CD8-positive, alpha-beta T cell (primary cell): ENCODE measurements at places on chromosomes 3 and 15.
A peak's percentile ranks its signal among the peaks of the same experiment; 100 is the strongest.

DNA sequence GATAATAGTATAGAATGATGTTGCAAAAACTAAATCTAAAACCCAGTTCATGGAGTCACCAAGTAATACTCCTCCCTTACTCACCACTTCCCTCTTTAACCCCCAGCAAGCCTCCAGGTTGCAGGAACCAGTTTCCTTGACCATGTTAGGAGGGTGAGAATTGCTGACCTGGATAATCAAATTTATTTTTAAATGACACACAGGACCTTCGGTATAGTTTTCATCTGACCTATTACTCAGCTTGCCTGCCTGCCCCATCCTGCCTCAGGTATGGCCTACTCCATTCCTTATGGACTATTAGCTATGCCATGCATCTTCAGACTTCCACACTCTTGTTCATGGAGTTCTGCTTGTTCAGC lies 883 bp downstream of the RTP4 start:
- DNase-seq, result no peak

- DNase-seq, result no peak
Measured at GRCh38 chr3:134608771-134609435, 41.9 kb downstream of the KY start.

DNA sequence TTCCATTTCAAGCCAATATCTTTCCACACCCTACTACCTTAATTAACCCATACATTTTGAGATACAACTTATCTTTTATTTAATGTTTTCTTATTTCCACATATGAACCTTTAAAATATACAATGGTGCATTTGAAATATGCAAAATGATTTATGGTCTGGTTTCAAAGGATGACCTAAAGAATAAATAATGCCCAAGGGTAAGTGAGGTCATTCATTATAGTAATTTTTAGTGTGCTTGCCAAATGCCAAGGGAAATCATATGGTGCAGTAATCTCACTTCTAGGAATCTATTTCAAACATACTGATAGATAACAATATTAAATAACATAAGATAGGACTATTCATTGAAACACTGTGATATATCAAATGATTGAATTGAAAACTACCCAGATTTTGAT lies 1055.4 kb downstream of the AGBL1 start:
- DNase-seq, result no peak

- no peak for DNase-seq
Measured at GRCh38 chr15:80210611-80211573, 41.1 kb downstream of the CTXND1 start.

GRCh38 chr3:176431038-176431418 lies 766.3 kb downstream of the TBL1XR1 start:
- DNase-seq, result no peak

- no peak for DNase-seq
Measured at GRCh38 chr15:70054366-70054765, 43.4 kb downstream of the TLE3 start.

DNA sequence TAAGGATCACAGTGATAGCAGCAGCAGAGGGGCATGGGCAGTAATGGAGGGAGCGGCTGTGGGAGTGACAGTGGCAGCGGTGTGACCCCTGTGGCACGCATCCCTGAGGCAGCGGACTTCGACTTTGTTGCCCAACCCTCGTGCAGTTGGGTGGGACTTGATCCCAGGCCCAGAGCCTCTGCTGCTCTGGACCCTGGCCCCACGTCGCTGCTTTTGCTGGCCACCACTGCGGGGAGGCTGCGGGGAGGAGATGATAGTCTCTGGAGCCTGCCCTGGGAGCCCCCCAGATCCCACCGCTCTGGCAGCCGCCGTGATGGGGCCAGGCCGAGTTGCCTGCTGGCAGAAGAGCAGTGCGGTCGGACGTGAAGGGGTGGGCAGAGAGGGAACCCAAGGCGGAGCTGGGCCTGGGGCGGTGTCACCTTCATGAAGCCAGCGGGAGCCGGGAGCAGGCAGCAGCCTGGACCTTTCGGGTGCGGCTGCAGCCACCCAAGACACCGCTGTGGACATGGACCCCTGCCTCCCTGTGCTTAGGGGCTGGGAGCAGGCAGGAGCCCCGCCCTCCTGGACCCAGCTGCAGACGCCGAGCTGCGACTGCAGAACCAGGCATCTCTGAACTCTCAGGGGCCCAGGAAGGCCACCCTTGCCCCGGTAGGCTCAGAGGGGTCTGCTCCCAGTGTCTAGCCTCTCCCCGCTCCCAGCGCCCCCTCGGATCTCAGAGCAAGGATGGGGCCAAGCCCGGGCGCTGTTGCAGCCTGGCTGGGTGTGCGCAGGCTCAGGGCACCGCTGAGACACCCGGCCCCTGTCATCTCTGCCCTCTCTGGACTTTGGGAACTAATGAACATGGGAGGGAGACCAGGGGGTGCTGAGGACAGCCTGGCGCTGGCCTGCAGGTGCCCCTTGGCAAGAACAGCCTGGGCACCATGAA lies 38.3 kb downstream of the COMMD2 start:
- DNase-seq, result no peak

DNA sequence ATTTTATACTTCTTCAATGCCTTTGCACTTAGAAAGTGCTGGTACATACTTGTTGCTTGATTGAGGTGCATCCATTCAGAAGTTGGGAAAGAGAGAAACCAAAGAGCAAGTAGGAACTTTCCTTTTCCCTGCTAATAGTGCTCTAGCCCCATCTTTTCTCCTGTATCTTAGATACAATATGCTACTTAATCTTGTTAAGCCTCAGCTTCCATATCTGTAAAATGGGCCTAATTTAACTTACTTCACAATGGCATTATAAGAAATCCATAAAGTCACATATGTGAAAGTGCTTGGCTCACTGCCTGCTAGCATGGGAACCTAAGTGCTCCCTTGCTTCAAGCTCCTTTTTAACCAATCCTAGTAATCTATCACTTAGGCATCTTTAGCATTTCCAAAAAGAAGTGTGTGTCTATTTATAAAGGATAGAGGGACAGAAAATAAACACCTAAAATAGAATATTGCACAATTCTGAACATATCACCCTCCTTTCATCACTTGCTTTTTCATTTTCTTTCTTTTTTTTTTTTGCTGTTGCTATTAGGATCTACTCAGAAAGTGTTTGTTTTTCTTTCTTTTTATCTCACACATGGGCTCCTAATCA lies 28.1 kb downstream of the KCNAB1 start:
- DNase-seq, result no peak

DNA sequence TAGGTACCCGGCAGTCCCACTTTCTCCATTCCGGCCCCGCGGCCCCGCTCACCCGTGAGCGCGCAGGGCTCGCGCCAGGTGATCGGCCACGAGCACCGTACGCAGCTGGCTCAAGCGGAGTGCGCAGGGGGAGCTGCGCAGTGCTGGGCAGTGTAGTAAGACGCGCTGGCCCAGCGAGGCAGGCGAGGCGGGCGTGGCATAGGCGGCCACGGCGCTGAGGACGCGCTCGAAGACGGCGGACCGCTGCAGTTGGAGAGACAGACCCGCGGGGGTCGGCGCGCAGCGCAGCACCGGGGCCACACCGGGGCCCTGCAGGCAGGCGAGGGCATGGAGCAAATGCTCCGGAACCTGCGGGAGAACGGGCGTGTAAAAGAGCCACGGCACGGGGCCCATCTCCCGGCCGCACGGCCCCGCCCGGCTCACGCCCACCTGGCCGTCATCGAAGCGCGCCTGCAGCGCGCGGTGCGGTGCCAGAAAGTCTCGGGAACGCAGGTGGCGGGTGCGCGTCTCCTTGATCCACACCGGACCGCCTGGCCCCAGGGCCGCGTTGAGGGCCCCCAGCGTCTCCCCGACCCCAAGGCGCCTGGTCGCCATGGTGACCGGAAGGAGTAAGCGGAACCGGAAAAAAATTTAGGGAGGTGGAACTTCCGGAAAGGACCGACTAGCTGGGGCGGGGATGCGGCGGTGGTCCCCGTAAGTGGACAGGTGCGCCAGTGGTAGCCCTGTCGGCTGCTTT lies at the start of gene DALRD3:
DALRD3 (minus strand) TSS at position 610 of the 736 bp plus-strand sequence; CDS start at position 594, 16 bp downstream.
- peak; percentile 43 for DNase-seq

GRCh38 chr3:149808209-149808829 lies 4.7 kb upstream of the RNF13 start:
- peak; percentile 50 for DNase-seq

- no peak for DNase-seq
Measured at GRCh38 chr3:131744765-131745164, 242.0 kb upstream of the MRPL3 start.

DNA sequence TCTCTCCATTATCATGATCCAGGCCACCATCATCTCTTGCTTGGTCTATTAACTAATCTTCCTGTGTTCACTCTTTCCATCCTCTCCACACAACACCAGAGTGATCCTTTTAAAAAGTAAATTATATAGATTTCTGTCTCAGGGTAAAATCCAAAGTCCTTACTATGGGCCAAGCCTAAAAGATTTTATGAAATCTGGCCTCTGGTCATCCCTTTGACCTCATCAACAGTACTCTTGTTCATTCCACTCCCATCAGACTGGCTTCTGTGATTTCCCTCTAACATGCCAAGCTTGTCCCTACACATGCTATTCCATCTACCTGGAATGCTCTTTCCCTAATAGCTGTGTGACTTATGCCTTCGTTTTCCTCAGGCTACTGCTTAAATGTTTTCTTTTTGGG lies 8.3 kb upstream of the TIPARP start:
- DNase-seq, result no peak

DNA sequence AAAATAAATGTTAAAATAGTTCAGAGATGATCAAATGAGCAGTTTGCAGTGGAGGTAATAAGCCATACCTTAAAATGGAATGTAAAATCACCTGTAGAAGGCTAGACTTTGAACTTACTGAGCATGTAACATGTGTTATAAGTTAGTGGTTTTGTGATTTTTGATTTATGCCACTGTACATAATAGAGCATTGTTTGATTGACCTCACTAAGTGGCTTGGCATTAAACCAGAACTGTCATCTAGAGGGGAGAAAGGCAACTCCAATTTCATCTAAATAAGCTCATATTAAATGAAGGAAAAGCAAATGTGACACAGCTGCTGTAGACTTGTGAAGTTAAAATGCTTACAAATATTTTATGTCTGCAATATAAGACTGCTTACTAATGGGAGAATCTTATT lies 387.9 kb downstream of the ZIC1 start:
- DNase-seq, result no peak

DNA sequence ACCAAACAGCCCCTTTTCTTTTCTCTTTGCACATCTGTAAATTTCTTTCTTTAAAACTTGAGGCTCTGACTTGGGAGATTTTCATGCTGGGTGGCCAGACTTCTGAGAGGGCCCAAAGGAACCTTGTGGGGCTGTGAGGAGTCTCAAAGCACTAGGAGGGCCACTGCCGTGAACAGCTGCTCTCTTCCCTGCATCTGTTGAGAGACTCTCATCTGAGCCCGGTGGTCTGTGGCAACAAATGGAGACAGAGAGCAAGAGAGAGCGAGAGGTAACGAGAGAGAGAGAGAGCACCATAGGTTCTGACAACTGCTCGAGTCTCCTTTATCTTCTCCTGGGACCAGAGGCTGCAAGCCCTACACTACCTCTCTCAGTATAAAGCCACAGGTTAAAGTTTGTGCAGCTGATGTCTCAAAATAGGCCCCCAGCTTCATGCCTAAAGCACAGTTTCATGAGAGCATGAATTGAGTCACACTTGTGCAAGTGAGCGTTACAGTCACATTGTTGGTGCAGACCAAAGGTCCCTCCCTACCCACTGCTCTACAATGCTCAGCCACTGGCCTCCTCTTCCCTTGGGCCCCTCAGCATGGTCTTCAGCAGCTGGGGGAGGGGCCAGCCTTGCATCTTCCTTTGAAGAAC lies 60.7 kb downstream of the ZNF621 start:
- DNase-seq, result no peak

GRCh38 chr3:57688291-57688690 lies 4.6 kb downstream of the DENND6A start:
- no peak for DNase-seq

DNA sequence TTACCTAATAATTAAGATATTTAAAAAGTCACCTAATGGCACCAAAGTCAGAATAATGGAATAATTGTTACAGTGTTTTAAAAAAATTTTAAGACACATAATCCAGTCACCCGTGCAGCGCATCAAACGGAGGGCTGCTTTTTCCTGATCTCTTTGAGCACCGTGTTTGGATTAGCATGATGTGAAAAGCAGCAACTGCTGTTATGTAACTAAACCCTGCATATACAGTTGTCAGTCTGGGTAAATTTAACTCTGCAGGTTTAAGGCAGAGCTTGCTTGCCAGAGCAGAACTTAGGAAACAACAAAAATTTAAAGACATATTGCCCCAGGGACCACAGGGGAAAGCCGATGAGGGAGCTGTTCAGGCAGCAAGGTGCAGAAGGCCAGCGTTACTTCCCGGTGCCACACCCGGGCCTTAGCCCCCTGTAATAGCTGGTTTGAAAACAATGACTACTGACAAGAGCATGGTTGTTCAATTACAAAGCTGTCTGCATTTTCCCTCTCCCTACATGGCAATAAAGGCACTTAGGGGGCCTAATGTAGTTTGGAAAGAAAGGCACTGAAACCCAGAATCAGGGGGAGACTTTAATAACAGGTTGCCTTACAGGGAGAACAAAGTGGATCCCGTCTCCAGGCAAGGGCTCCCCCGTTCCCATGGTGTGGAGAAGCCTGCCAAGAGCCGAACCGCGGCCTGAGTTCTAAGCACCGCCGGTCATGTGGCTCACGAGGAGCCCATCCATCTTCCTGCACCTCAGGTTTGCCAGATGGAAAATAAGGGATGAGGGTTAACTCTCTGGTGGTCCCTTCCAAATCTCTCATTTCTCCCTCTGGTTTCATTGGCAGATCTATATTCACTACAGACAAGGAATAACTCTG lies 32.2 kb downstream of the RORA start:
- DNase-seq, result no peak
